ENCODE measurements at places on chromosomes 12 and 14. TPM values are rescaled to one million over a fixed set of nuclear protein-coding genes. Genes with fewer than 3 reads are reported as not detected.

Gene EIF4B
- 629 TPM for total RNA-seq

DNA sequence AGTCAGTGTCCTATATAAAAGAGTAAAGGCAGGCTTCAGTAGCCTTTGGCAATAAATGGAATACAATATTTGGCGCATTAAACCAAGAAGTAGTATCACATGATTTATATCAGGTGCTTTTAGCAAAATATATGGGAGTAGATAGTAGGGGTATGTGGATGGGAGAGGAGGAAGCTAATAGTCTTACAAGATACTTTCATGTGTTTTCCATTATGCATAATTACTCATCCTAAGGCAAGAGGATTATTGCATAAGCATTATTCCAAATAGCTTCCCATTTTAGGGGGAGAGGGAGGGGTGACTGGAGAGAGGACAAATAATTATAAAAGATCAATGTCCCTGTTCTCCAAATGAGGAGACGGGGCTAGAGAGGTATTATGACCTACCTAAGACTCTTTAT lies 104.3 kb downstream of the DUSP6 start:
- H3K4me3 ChIP-seq = no peak overlapping the region
- H3K36me3 ChIP-seq = no peaks in the 10 kb centered on the region
- peaks cover 64% of the 10 kb centered on the region for H3K4me1 ChIP-seq
- no peak for DNase-seq
- peak overlapping the region; percentile 62 for H3K27ac ChIP-seq

Gene TMEM132D
- not detected for total RNA-seq

GRCh38 chr14:73258845-73259611 lies 21.7 kb downstream of the PAPLN start:
- H3K27ac ChIP-seq = no peak overlapping the region
- no peak for DNase-seq
- H3K4me1 ChIP-seq = peaks cover 3% of the 10 kb centered on the region
- H3K4me3 ChIP-seq = no peak overlapping the region
- peaks cover 18% of the 10 kb centered on the region for H3K27me3 ChIP-seq

Gene PLEKHD1
- total RNA-seq = 0.80 TPM

- peaks cover 2% of the 10 kb centered on the region for H3K4me1 ChIP-seq
- H3K36me3 ChIP-seq = peaks cover 13% of the 10 kb centered on the region
- no peak overlapping the region for H3K4me3 ChIP-seq
- no peak for DNase-seq
- H3K27ac ChIP-seq = no peak overlapping the region
These were observed 12.4 kb upstream of the SNAPC1 start for GRCh38 chr14:61749867-61750266.

Gene GUCY2C
- 0.36 TPM for total RNA-seq

Gene POLE2
- total RNA-seq = 6.7 TPM

Gene ATG101
- total RNA-seq = 30.6 TPM

DNA sequence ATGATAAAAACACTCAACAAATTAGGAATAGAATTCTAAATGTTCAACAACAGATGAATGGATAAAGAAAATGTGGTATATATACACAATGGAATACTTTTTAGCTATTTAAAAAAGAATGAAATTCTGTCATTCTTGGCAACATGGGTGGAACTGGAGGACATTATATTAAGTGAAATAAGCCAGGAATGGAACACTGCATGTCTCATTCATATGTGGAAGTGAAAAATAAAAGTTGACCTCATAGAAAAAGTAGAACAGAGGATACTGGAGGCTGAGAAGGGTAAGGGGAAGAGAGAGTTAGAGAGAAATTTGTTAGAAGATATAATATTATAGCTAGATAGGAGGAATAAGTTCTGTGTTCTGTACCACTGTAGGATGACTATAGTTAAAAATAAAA lies 35.8 kb upstream of the ZFP36L1 start:
- no peak for DNase-seq
- no peak overlapping the region for H3K27ac ChIP-seq
- H3K27me3 ChIP-seq = no peaks in the 10 kb centered on the region
- H3K4me1 ChIP-seq = no peaks in the 10 kb centered on the region
- H3K36me3 ChIP-seq = no peaks in the 10 kb centered on the region

- no peak for DNase-seq
- no peaks in the 10 kb centered on the region for H3K4me1 ChIP-seq
- H3K27ac ChIP-seq = no peak overlapping the region
These were observed 341.8 kb downstream of the FSCB start for GRCh38 chr14:44165286-44165685.

Gene OR10AD1
- not detected for total RNA-seq

DNA sequence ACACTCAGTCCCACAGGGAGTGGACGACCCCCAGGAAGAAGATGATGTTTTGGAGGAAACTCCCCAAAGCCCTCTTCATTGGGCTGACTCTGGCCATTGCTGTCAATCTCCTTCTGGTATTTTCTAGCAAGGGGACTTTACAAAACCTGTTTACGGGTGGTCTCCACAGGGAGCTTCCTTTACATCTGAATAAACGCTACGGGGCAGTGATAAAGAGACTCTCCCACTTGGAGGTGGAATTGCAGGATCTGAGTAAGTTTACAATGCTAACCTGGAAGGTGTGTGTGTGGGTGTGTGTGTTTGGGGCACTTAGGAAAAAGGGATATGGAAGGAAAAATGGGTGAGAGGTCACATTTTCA lies 416 bp downstream of the GALNT8 start:
- H3K4me3 ChIP-seq = no peak overlapping the region
- no peak overlapping the region for H3K27ac ChIP-seq
- peaks cover 6% of the 10 kb centered on the region for H3K36me3 ChIP-seq
- H3K27me3 ChIP-seq = peaks cover 3% of the 10 kb centered on the region

Gene AMN
- total RNA-seq = not detected

DNA sequence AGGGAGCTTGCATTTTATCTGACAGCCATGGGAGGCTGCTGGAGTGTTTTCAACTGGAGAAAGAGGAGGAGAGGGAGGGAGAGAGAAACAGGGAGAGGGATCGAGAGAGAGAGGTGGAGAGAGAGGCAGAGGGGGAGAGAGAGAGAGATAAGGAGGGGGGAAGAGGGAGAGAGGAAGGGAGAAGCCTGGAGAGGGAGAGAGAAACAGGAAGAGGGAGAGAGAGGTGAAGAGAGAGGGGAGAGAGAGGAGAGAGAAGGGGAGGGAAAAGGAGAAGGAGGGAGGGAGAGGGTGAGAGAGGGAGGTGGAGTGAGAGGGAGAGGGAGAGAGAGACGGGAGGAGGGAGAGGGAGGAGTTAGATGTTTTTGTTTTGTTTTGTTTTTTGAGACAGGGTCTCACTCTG lies 45.6 kb downstream of the DNAH10 start:
- no peak overlapping the region for H3K4me3 ChIP-seq
- H3K27ac ChIP-seq = no peak overlapping the region
- peaks cover 3% of the 10 kb centered on the region for H3K4me1 ChIP-seq
- no peak for DNase-seq

- peaks cover 2% of the 10 kb centered on the region for H3K27me3 ChIP-seq
- DNase-seq = no peak
- H3K27ac ChIP-seq = no peak overlapping the region
- H3K4me3 ChIP-seq = peak overlapping the region; percentile 12
- H3K36me3 ChIP-seq = no peaks in the 10 kb centered on the region
These were observed 58.8 kb downstream of the ATP2B1 start for GRCh38 chr12:89649820-89650219.

DNA sequence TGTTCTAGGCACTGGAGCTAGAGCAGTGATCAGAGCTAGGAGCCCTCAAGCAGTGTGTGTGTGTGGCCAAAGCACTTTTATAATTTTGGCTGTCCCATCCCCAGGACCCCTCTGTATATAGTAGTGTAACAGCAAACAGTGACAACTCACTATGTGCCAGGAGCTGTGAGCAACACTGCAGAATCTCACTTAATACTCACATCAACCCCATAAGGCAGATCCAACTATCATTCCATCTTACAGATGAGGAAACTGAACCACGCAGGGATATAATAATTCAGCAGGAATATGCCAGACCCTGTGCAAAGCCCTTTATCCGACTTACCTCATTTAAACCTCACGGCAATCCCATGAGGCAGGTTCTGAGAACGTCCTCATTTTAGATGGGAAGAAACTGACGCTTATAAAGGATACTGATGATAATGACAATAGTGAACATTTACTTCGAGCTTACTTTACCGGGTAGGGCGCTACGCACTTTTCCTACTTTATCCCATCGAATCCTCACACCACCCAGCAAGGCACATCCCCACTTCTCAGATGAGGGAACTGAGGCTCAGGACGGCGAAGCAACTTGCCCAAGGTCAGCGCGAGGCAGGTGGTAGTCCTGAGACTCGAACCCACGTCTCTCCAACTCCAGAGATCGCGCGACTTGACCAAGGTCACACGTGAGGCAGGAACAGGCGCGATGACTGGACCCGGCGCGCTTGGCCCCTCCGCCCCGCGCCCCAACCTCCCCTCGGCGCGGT lies 687 bp downstream of the RAB35 start:
- H3K27ac ChIP-seq = peak overlapping the region; percentile 92
- H3K4me3 ChIP-seq = peak overlapping the region; percentile 98
- peaks cover 19% of the 10 kb centered on the region for H3K27me3 ChIP-seq
- peaks cover 30% of the 10 kb centered on the region for H3K36me3 ChIP-seq
- DNase-seq = peak; percentile 33

GRCh38 chr14:54782751-54783659 lies 119.6 kb downstream of the GCH1 start:
- peak overlapping the region; percentile 49 for H3K4me3 ChIP-seq
- H3K36me3 ChIP-seq = peaks cover 5% of the 10 kb centered on the region
- DNase-seq = peak; percentile 31
- H3K27ac ChIP-seq = no peak overlapping the region

DNA sequence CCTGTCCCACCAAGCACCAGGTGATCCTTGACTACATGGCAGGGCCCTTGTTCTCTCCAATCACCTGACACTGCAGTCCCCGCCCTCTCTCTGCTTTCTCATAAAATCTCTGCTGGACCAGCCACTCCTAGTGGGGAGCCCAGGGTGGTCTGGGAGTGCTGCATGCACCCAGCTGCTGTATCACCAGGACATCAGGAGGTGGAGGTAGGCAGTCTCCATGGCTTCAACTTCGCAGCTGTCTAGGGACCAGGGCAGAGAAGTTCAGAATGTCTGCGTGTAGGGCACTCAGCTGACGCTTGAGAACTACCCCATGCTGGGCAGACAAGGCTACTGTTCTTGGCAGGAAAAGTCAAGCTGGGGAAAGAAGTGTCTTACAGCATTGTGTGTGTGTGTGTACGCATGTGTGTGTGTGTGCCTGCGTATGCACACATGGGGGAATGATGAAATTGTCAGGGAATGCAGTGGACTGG lies 2.6 kb downstream of the WSCD2 start:
- no peak for DNase-seq
- H3K27me3 ChIP-seq = peaks cover 7% of the 10 kb centered on the region
- H3K36me3 ChIP-seq = no peaks in the 10 kb centered on the region

Gene KLRC1
- total RNA-seq = not detected

GRCh38 chr14:60645126-60645741 lies 4.0 kb downstream of the SIX1 start:
- no peak overlapping the region for H3K27ac ChIP-seq
- H3K27me3 ChIP-seq = peaks cover 38% of the 10 kb centered on the region
- no peak overlapping the region for H3K4me3 ChIP-seq
- peaks cover 56% of the 10 kb centered on the region for H3K4me1 ChIP-seq

Gene RPS6KL1
- 2.3 TPM for total RNA-seq

Measured in endothelial cell (in vitro differentiated cells).